ENCODE measurements at places on chromosomes 12 and 14.
A peak's percentile ranks its signal among the peaks of the same experiment; 100 is the strongest.

- no peak for DNase-seq
Measured at GRCh38 chr14:25134184-25134583, 84.2 kb upstream of the STXBP6 start.

- DNase-seq, result no peak
Measured at GRCh38 chr12:46680506-46680905, 145.3 kb downstream of the SLC38A4 start.

DNA sequence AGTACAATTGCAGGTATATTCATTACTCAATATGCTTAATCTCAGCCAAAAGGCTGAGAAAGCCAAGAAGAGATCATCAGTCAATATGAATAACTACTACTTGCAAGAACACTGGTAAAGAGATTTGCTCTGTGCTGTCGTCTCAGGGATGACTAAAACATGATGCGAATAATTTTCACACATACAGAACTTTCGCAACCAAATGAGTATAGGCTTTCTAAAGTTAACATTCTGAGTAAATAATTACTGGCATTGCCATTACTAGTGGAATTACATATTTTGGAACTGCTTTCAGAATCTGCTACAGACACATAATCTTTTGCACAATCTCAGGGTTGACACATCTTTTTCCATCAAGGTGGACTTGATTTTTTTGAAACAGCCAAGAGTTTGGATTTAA is 24.7 kb downstream of the NCKAP1L start:
- DNase-seq, result peak; percentile 6

DNA sequence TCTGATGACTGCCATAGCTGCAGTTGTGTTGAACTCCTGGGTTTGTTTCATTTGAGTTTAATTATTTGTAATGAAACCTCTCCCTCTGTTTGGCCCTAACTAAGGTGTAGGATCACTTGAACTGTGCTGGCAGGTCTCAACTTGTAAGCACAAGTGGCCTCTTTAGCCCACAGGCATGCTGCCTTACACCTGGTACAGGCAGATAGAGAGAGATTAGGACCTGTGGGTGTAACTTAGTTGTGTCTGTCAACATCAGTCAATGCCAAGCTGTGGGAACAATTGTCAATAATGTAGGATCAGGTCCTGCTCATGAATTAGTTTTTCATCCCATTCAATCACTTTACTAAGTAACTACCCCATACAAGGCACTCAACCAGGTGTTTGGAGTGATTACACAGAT is 263.0 kb upstream of the G2E3 start:
- no peak for DNase-seq

DNA sequence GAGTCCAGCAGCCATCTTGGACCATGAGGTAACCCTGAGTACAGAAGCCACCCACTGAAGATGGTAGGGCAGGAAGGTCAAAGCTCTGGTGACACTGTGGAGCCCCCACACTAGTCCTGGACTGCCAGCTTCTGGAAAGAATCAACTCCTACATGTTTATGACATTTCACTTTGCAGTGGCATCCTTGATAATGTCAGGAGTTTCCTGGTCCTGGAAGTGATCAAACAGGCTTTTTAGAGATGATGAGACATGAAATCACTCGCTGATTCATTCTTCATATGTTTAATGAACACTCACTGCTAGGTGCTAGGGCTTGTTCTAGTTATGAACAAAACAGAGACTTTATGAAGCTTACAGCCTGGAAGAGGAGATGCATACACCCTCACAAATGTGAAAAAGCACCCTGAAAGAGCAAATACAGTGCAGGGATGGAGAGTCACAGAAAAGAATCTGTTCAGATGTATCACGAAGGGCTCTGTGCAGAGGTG is 15.8 kb upstream of the HNF1A start:
- peak; percentile 11 for DNase-seq

- DNase-seq, result peak; percentile 52
Measured at GRCh38 chr14:38339696-38340095, 83.8 kb upstream of the CLEC14A start.

- DNase-seq, result no peak
Measured at GRCh38 chr14:32559048-32559447, 229.9 kb downstream of the AKAP6 start.

GRCh38 chr14:81219759-81220579 is 790 bp downstream of the GTF2A1 start:
- no peak for DNase-seq

DNA sequence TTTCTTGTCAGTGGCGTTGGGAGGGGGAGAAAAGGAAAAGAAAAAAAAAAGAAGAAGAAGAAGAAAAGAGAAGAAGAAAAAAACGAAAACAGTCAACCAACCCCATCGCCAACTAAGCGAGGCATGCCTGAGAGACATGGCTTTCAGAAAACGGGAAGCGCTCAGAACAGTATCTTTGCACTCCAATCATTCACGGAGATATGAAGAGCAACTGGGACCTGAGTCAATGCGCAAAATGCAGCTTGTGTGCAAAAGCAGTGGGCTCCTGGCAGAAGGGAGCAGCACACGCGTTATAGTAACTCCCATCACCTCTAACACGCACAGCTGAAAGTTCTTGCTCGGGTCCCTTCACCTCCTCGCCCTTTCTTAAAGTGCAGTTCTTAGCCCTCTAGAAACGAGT is 1.9 kb downstream of the ASCL1 start:
- no peak for DNase-seq

All from HS-5 (cell line).